ENCODE measurements at places on chromosomes 6 and 20. TPM values are rescaled to one million over a fixed set of nuclear protein-coding genes. Genes with fewer than 3 reads are reported as not detected.

- H3K4me3 ChIP-seq = no peak overlapping the region
- H3K36me3 ChIP-seq = no peaks in the 10 kb centered on the region
- no peak overlapping the region for H3K27ac ChIP-seq
- no peaks in the 10 kb centered on the region for H3K4me1 ChIP-seq
- peaks cover 51% of the 10 kb centered on the region for H3K27me3 ChIP-seq
Observed at GRCh38 chr20:56322681-56323080, 36.1 kb upstream of the FAM210B start.

DNA sequence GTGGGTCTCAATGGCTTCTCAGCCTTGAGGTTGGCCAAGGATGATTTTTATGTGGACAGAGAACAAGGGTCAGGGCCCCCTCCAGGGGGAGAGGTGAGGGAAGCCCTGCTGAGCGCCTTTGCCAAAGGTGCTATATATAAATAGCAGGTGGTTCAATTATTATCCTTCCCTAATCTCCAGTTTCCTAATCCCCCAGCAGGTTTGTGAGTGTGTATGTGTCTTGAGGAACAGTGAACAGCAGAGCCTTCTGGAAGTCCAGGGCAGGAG is 3.2 kb upstream of the SIRPA start:
- peaks cover 8% of the 10 kb centered on the region for H3K36me3 ChIP-seq
- DNase-seq = no peak
- peaks cover 7% of the 10 kb centered on the region for H3K4me1 ChIP-seq
- H3K27me3 ChIP-seq = peaks cover 75% of the 10 kb centered on the region
- H3K27ac ChIP-seq = no peak overlapping the region

- H3K4me1 ChIP-seq = peaks cover 7% of the 10 kb centered on the region
- no peak overlapping the region for H3K4me3 ChIP-seq
- no peaks in the 10 kb centered on the region for H3K27me3 ChIP-seq
- H3K27ac ChIP-seq = no peak overlapping the region
- no peak for DNase-seq
Observed at GRCh38 chr6:130118236-130118635, 99.9 kb downstream of the L3MBTL3 start.

DNA sequence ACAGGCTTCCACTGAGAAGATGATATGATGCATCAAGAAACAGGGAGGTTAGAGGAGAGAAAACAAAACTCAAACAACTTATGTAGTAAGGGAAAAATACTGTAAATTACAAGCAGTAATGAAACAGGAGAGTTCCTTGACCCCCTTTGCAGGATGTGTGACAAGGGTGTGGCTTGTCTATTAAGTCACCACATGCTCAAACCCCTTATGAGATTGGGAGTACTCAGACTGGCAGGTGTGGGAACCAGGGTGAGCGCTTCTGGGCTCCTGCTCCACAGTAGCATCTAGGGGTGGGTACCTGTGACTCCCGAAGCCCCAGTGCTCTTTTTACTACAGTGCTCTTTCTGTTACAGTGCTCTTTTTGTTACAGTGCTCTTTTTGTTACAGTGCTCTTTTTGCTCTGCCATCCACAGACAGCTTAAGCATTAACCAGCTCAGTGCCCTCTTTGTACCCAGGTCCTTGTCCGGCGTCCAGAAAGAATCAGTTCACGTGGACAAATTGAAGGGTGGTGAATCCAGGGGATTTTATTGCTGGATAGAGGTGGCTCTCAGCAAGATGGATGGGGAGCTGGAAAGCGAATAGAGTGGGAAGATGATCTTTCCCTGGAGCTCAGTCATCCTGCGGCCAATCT is 28.7 kb downstream of the OLIG3 start:
- H3K4me3 ChIP-seq = no peak overlapping the region
- H3K27me3 ChIP-seq = peaks cover 33% of the 10 kb centered on the region
- no peak for DNase-seq
- H3K36me3 ChIP-seq = peaks cover 2% of the 10 kb centered on the region

DNA sequence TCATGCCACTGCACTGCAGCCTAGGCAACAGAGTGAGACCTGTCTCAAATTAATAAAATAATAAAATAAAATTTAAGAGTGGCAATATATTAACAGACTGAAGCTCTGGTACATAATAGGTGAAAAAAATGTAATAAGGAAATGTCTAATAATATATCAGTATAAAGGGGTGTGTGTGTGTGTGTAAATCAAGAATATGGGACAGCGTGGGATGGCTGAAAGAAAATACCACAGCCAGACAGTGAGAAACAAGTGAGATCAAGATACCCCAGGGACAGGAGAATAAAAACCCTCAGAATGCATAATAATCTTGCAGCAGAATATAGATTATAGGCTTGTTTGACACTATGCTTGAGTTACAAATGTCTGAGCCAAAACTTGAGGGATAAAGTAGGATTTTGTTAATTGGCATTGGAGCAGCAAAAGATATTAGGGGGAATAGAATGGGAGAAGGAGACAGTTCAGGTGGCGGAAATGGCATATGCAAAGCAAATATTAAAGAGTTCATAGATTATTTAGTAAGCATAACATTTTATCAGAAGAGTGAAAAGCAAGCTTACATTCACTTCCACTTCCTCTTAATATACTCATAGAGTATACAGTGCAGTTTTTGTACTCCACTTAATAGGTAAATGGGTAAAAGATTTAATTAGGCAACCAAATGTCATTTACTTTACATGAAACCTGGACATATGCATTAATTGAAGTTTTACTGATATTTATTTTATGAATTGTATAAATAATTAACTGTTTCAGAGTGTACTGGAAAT is 398.5 kb upstream of the GJE1 start:
- no peak overlapping the region for H3K27ac ChIP-seq
- DNase-seq = no peak
- peaks cover 3% of the 10 kb centered on the region for H3K36me3 ChIP-seq
- H3K4me3 ChIP-seq = no peak overlapping the region
- peaks cover 2% of the 10 kb centered on the region for H3K4me1 ChIP-seq
- peaks cover 4% of the 10 kb centered on the region for H3K27me3 ChIP-seq

Gene SLC35A1
- 9.7 TPM for total RNA-seq

Gene NKX2-4
- total RNA-seq = not detected

Gene KIF25
- total RNA-seq = not detected

Measured in T-helper 17 cell (primary cell).